Articular chondrocyte of knee joint (primary cell): ENCODE measurements at places on chromosomes 7 and 10. TPM values are rescaled to one million over a fixed set of nuclear protein-coding genes. Genes with fewer than 3 reads are reported as not detected.

The CLDN4 gene
- total RNA-seq = 0.52 and 1.1 TPM in 2 replicates

The C10orf71 gene
- total RNA-seq = under 0.01 TPM in 1 of 2 replicates, not detected in the other

The LBX1 gene
- total RNA-seq = not detected in 2 replicates

The CDK14 gene
- total RNA-seq = 70.8 and 72.5 TPM in 2 replicates

The KCP gene
- total RNA-seq = not detected in 2 replicates

The MINPP1 gene
- total RNA-seq = 28.5 and 32.1 TPM in 2 replicates

The PNLIP gene
- not detected in 2 replicates for total RNA-seq

The TFR2 gene
- 0.65 TPM in 2 replicates for total RNA-seq

The CREM gene
- total RNA-seq = 33.1 and 38.0 TPM in 2 replicates

The ADGRA1 gene
- total RNA-seq = not detected in 2 replicates

The KIF20B gene
- 12.8 and 16.6 TPM in 2 replicates for total RNA-seq

The EFCAB10 gene
- total RNA-seq = 0.11 TPM in 1 of 2 replicates, not detected in the other
